Karpas-422 (cell line): ENCODE measurements at places on chromosomes 12 and 14. TPM values are rescaled to one million over a fixed set of nuclear protein-coding genes. Genes with fewer than 3 reads are reported as not detected.

CMAS gene
- total RNA-seq, result 34.0 and 35.8 TPM in 2 replicates

COL2A1 gene
- not detected in 2 replicates for total RNA-seq

GALNT16 gene
- 0.15 TPM in 1 of 2 replicates, not detected in the other for total RNA-seq

TAS2R20 gene
- 4.0 and 18.2 TPM in 2 replicates for total RNA-seq

LRP1-AS gene
- not detected in 2 replicates for total RNA-seq

MYL2 gene
- not detected in 2 replicates for total RNA-seq

SERPINA12 gene
- total RNA-seq, result not detected in 2 replicates

KDM5A gene
- 61.4 and 64.7 TPM in 2 replicates for total RNA-seq

BHLHE41 gene
- 1.6 and 2.2 TPM in 2 replicates for total RNA-seq

- no peak for DNase-seq
- H3K4me1 ChIP-seq, result no peaks in the 10 kb centered on the region
- no peaks in the 10 kb centered on the region for H3K27me3 ChIP-seq
- no peak overlapping the region for H3K27ac ChIP-seq
- no peak overlapping the region for H3K4me3 ChIP-seq
These were observed 9.8 kb upstream of the EML5 start for GRCh38 chr14:88802596-88802995.

- no peaks in the 10 kb centered on the region for H3K27me3 ChIP-seq
- peaks cover 13% of the 10 kb centered on the region for H3K36me3 ChIP-seq
- H3K4me1 ChIP-seq, result peaks cover 26% of the 10 kb centered on the region
- no peak overlapping the region for H3K27ac ChIP-seq
- H3K4me3 ChIP-seq, result no peak overlapping the region
These were observed 5.8 kb downstream of the TRIP11 start for GRCh38 chr14:92033906-92034687.

DNA sequence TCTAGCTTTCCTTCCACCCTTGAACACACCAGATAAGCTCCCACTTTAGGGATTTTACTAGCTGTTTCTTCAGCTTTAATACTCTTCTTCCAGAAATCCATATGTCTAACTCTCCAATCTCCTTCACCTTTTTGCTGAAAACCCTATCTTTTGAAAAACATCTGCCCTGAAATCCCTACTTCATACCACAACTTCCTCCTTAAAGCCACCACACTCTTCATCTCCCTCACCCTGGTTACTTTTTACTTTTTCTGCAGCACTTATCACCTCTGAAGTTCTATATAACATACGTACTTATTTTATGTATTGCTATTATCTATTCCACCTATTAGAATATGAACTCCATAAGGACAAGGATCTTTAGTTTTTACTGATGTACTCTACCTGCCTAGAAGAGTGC is 28.6 kb upstream of the PTPRQ start:
- no peak for DNase-seq
- H3K27me3 ChIP-seq, result no peaks in the 10 kb centered on the region
- H3K36me3 ChIP-seq, result no peaks in the 10 kb centered on the region
- H3K4me3 ChIP-seq, result no peak overlapping the region

DNA sequence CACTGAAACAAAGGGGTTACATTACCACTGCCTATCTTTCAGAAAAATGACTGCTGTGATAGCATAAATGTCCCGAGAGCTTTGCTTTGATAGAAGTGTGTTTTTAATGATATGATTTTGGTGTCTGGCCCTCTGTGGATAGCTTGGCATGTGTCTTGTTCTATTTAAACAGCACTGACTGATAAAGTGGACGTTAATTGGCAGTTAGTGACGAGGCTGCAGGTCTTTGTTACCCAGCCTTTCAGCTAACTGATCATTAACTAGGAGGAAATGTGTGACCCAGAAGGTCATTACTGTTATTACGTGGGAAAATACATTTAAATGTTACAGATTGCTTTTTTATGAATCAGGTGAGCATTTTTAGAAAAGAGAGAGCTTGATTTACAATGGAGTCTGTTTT is 428.3 kb downstream of the DIO2 start:
- no peak overlapping the region for H3K4me3 ChIP-seq
- no peaks in the 10 kb centered on the region for H3K4me1 ChIP-seq
- no peaks in the 10 kb centered on the region for H3K36me3 ChIP-seq
- H3K27ac ChIP-seq, result no peak overlapping the region
- DNase-seq, result no peak
- 0 out of 2 replicates have a peak, but pooled peaks cover 2% of the 10 kb centered on the region for H3K27me3 ChIP-seq

GRCh38 chr14:55354500-55354899 is 57.1 kb downstream of the ATG14 start:
- peaks cover 44% of the 10 kb centered on the region for H3K36me3 ChIP-seq
- peaks cover 4% of the 10 kb centered on the region for H3K4me1 ChIP-seq
- no peak overlapping the region for H3K27ac ChIP-seq
- peak; percentile 90 for DNase-seq
- H3K27me3 ChIP-seq, result no peaks in the 10 kb centered on the region
- no peak overlapping the region for H3K4me3 ChIP-seq

DNA sequence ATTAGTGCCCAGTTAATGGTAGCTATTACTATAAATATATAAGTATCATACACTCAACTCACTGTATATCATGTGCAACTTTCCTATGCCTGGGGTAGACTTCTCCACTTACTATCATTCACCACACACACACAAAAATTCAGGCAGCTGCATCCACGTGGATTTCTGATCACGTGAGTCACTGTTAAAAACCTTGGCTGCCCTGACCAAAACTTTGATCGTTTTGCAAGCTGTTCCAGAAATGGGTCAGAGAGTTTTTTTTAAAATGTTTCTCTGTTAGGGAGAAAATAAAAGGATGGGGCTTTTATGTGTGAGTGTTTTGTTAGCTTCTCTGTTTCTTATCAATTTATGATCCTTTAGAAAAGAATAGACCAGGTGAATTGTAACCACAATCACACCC is 198.2 kb upstream of the CNOT2 start:
- H3K27me3 ChIP-seq, result no peaks in the 10 kb centered on the region
- H3K4me1 ChIP-seq, result peaks cover 22% of the 10 kb centered on the region
- no peak overlapping the region for H3K4me3 ChIP-seq
- H3K27ac ChIP-seq, result no peak overlapping the region
- no peaks in the 10 kb centered on the region for H3K36me3 ChIP-seq

DNA sequence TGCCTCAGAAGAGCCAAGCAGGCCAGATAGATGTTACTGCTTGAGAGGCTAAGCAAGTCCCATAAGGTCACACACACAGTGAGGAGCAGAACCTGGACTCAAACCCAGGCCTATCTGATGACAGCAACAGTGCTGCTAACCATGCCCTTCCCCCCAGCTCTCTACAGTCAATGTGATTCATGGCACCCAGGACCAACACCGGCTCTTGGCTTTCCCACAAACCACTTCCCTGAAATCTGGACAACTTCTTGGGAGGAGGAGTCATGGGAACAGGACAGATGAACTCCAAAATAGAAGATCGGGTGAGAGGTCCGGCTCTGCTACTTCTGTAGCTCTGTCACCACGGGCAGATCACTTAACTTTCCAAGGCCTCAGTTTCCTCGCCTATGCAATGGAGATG is 716 bp upstream of the PTGDR start:
- H3K36me3 ChIP-seq, result no peaks in the 10 kb centered on the region
- H3K4me1 ChIP-seq, result no peaks in the 10 kb centered on the region

DNA sequence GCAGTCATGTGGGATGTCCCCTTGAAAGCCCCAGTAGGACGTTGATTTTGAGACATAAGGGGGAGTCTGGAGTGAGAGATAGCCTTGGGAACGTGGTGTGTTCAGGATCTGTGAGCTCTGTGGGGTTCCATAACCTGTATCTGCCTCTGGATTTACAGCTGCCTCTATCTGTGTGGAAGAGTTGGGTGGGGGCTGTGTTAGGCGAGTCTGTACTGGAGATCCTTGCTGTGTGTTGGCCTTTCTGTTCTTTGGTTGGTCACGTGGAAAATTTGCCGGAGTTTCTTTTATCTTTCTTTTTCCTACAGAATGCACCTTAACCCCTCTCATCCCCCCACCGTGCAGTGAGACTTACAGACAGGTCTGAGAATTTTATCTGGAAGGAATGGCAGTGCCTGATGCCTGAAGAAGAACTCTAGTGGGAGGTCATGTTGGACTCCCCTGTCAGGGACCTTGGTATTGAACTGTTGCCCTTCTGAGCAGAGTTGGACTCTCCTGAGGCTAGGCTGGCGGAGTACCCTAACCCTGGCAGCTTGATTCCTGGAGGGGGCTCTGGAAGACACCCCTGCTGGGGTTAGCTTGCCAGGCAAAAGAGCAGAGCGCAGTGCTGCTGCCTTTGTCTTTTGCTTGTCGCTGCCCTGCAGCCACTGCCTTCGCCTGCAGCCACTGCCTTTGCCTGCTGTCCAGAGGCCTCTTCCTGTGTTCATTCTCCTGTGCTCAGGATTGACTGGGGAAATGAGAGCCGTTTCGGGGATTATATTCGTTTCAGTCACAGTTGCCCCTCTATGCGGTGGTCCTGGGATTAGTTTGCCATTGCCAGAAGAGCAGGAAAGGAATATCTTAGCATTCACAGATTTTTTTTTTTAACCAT is 34.1 kb downstream of the ZNF664 start:
- H3K4me1 ChIP-seq, result no peaks in the 10 kb centered on the region
- DNase-seq, result no peak
- peaks cover 7% of the 10 kb centered on the region for H3K36me3 ChIP-seq
- H3K27me3 ChIP-seq, result no peaks in the 10 kb centered on the region

- H3K27me3 ChIP-seq, result no peaks in the 10 kb centered on the region
- no peaks in the 10 kb centered on the region for H3K4me1 ChIP-seq
- H3K4me3 ChIP-seq, result no peak overlapping the region
- no peak overlapping the region for H3K27ac ChIP-seq
- no peak for DNase-seq
These were observed 67.6 kb downstream of the POLR3B start for GRCh38 chr12:106425061-106425702.

- H3K36me3 ChIP-seq, result no peaks in the 10 kb centered on the region
- H3K27me3 ChIP-seq, result 0 out of 2 replicates have a peak, but pooled peaks cover 2% of the 10 kb centered on the region
- no peak overlapping the region for H3K27ac ChIP-seq
- H3K4me1 ChIP-seq, result no peaks in the 10 kb centered on the region
- H3K4me3 ChIP-seq, result no peak overlapping the region
These were observed 178.8 kb downstream of the SLC38A4 start for GRCh38 chr12:46647034-46647433.

GRCh38 chr12:29208060-29208459 is 59.0 kb downstream of the FAR2 start:
- H3K27ac ChIP-seq, result no peak overlapping the region
- no peaks in the 10 kb centered on the region for H3K4me1 ChIP-seq
- H3K27me3 ChIP-seq, result no peaks in the 10 kb centered on the region
- H3K4me3 ChIP-seq, result no peak overlapping the region

- H3K4me1 ChIP-seq, result peaks cover 19% of the 10 kb centered on the region
- H3K27me3 ChIP-seq, result no peaks in the 10 kb centered on the region
- no peak overlapping the region for H3K27ac ChIP-seq
These were observed 24.0 kb downstream of the PRDM4 start for GRCh38 chr12:107736914-107737313.

- no peaks in the 10 kb centered on the region for H3K36me3 ChIP-seq
- no peaks in the 10 kb centered on the region for H3K27me3 ChIP-seq
- no peak overlapping the region for H3K4me3 ChIP-seq
- no peak for DNase-seq
- peaks cover 9% of the 10 kb centered on the region for H3K4me1 ChIP-seq
- no peak overlapping the region for H3K27ac ChIP-seq
These were observed 361.5 kb downstream of the EGLN3 start for GRCh38 chr14:33589334-33589733.
